T-helper 2 cell (primary cell): ENCODE measurements at places on chromosomes 6 and 20.

GRCh38 chr6:13124131-13124530 lies 204.2 kb downstream of the TBC1D7 start:
- DNase-seq, result no peak

GRCh38 chr6:44041461-44042260 lies 85.6 kb downstream of the MRPL14 start:
- DNase-seq, result no peak

- no peak for DNase-seq
These were observed 92.5 kb upstream of the NXT1 start for GRCh38 chr20:23257848-23258746.

GRCh38 chr6:35052694-35053565 lies 88.2 kb downstream of the TCP11 start:
- DNase-seq, result no peak

- DNase-seq, result no peak
These were observed 3.6 kb upstream of the HSPA12B start for GRCh38 chr20:3728876-3729275.

DNA sequence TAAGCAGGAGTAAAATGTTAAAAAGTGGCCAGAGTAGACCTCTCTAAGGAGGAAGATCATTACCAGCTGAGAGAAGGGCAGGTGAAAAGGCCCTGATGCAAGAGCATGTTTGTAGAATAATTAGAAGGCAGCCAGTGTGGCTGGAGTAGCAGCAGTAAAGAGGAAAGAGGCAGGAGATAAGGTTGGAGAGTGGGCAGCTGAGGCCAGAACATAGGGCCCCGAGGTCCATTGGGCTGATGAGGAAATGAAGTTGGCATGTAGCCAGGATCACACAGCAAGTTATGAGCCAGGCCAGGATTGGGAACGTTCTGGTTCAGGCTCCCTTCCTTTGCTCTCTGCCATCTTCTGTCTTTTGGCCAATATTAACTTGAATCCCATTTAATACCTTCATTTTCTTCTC lies 51.6 kb downstream of the RALY start:
- DNase-seq, result no peak

DNA sequence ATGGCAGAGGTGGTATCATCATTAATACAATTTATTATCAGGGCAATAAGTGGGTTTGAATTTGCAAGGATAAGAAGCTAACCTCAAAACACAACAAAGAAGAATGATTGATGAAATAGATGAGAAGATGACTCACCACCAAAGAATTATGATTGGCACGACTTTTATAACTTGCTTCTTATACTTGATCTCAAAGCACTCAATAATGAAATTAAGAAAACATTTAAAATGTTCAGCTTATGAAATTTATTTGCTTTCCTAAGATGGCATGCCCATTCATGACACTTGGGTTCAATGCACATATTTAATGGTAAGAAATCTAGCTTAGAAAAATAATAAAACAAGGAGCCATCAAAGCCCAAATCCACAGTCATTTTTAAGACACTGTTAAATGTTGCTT lies 477.5 kb downstream of the GJA1 start:
- DNase-seq, result no peak

GRCh38 chr6:113616701-113617274 lies 240.4 kb upstream of the MARCKS start:
- no peak for DNase-seq

- no peak for DNase-seq
These were observed 370.1 kb downstream of the FOXA2 start for GRCh38 chr20:22214296-22214695.

GRCh38 chr6:139846538-139847456 lies 472.3 kb upstream of the CITED2 start:
- no peak for DNase-seq

DNA sequence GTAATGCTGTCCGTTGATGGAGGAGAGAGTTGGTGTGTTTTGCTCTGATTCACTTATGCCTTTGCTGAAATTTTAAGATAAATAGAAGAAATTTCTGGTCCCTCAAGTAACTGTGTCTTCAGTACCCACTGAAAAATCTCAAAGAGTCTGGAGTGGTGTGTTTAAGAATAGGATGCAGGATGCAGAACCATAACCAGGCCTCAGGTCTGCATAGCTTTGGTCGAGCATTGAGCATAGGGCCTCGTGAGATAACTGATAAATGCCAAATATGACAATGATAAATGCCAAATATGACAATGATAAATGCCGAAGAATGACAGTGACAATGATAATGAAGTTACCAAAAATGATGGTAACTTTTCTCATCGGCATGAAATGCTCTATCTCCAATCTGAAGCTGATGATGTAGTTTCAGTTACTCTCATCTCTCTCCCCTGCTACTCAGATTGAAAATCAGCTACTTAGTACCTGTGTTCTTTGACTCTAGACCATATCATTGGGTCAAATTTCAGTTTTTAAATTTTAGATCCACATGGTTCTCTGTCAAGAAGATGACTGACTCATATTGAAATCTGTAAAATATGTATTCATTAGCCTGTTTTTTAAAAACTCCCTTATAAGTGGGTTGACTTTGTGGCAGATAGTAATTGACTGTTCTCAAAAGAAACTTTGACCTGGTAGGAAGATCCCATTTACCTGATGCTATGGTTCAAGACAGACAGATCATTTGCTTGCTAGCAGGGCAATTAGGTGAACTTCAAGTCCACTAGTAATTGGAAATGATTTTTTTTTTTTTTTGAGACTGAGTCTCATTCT lies 96.6 kb downstream of the SLC16A10 start:
- DNase-seq, result peak; percentile 83

DNA sequence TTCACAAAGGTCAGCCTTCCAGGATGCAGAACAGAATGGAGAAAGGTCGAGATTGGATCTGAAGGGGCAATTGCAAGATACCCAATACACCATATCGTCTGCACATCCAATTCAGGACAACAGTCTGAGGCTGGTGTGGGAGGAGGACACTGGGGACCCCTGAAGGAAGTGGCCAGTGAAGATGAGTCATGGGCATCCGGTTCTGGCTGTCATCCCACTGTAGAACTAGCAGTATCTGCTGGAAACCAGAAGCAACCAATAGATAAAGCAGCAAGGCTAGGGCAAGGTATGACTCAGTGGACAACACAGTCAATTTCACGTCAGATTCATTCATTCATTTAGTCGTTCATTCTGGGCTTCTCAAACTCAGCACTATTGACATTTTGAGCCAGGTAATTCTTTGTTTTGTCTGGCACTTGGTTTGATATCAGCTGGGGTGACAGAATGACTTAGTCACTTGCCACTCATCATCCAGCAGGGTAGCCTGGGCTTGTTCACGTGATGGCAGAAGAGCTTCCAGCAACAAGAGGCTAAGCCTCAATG lies 30.3 kb upstream of the SHLD1 start:
- no peak for DNase-seq

DNA sequence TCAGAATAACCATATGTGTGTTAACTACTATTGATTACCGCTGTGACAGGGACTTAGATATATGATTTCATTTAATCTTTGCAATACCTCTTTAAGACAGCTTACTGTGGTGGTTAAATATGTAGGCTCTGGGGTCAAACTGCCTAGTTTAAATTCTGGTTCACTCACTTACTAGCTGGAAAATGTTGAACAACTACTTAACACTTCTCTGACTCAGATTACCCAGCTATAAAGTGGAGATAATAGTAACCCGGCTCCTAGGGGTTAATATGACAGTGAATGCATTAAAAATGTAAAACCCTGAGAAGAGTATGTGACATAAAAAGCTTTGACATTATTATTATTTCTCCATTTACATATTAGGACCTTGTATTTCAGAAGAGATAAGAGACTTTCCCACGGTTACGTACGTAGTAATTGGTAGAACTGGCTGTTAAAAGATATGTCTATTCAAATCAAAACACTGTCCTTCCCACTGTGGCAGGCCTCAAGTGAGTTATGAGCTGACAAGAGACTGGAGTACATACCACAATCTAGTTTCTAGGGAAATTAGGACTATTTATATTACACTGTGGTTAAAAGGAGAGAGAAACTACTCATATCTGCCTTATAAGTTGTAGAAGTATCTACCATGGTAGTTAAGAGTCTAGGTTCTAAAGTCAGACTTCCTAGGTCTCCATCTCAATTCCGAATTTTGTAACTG lies 4.4 kb upstream of the PLCB1 start:
- DNase-seq, result no peak

DNA sequence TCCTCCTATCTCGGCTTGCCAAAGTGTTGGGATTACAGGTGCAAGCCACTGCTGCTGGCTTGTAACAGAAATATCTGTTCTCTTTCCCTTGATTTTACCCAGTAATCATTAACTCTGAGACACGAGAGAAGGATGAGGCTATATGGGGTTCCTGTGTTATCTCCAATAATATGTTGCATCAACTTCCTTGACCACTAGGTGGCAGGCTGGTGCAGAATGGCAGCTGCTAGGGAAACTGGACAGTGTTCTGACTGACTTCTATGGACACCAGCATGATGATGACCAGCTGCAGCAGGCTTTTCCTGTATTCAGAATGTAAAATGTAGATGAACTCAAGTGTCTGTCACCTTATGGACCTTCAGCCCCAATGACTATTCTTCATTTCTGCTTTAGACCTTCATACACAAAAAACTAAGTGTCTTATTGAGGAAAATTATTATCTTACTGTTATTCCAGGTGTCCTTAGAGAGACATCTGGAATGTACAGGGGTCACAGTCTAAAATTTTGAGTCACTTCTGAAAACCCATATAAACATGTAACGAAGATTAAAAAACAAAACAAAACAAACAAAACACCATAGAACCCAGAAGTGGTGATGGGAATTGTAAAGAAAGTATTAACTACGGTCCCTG lies 20.4 kb upstream of the CD109 start:
- DNase-seq, result peak; percentile 32

DNA sequence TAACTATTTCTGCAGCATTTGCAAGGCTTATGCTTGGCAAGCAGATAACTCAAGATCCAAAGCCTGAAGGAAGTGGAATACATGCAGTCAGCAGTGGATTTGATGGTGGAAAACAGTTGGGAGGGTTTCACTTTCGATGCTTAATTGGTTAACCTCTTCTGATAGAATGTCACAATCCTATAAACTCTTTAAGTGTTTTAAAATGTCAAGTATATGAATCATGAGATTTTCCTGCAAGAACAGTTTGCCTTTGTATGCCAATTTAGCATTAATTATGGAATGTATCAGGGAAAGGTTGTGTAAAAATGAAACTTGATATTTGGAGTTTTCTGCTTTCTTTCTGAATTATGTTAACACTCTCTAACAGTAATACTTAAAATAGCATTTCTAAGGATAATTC lies 36.6 kb downstream of the NKX2-4 start:
- DNase-seq, result no peak

GRCh38 chr20:1033751-1034414 lies 31.8 kb upstream of the RSPO4 start:
- peak; percentile 23 for DNase-seq

GRCh38 chr6:54248319-54248718 lies 59.9 kb upstream of the TINAG start:
- no peak for DNase-seq

- no peak for DNase-seq
These were observed 234.7 kb downstream of the TRDN start for GRCh38 chr6:123402052-123402451.

DNA sequence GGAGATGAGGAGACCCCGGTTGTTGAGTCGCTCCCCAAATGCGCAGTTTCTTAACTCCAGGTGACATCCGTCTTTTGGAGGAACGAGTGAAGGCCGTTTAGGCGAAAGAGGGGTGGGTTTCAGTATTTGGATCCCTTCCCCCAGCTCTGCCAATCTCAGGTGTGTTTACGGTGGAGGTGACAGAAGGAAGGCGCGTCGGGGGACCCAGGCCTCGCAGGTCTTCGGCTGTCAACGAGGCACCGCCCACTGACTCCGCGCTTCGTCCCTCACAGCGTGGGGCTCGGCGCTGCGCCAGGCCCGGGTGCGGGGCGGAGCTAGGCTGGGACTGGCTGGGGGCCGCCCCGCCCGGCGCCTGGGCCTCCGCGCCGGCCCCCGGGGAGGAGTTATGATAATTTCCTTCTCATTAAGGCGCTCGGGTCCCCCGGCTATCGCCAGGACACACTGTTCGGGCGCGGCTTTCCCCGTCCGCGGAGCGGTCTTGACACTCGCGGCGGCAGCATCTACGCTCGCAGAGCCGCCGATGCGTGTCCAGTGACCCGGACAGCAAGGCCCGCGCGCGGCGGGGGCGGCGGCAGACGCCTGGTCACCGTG lies at the start of gene TFAP2C:
TFAP2C (plus strand) TSS at position 434 of the 591 bp plus-strand sequence. CDS start 239 bp downstream, outside the sequence.
- no peak for DNase-seq
